Glomerular endothelial cell (primary cell): ENCODE measurements at places on chromosomes 1 and 21. TPM values are rescaled to one million over a fixed set of nuclear protein-coding genes. Genes with fewer than 3 reads are reported as not detected.

GBP6 gene
- total RNA-seq = not detected in 2 replicates

VWA1 gene
- 21.4 and 34.8 TPM in 2 replicates for total RNA-seq

CDC7 gene
- total RNA-seq = 2.7 and 3.4 TPM in 2 replicates

SLC16A4 gene
- total RNA-seq = 1.2 and 3.1 TPM in 2 replicates

CD160 gene
- not detected in 2 replicates for total RNA-seq

ACP6 gene
- total RNA-seq = 5.5 and 10.7 TPM in 2 replicates

F3 gene
- 35.4 and 48.8 TPM in 2 replicates for total RNA-seq

AGT gene
- total RNA-seq = not detected in 2 replicates

TRAF3IP3 gene
- total RNA-seq = not detected in 2 replicates

LZIC gene
- 16.9 and 24.3 TPM in 2 replicates for total RNA-seq

RGS18 gene
- total RNA-seq = not detected in 2 replicates

B3GALT2 gene
- total RNA-seq = 0.78 and 1.1 TPM in 2 replicates

PERM1 gene
- total RNA-seq = not detected in 2 replicates

C21orf91 gene
- 2.7 and 3.5 TPM in 2 replicates for total RNA-seq

WDR4 gene
- total RNA-seq = 9.8 and 13.1 TPM in 2 replicates

NECTIN4 gene
- total RNA-seq = 0.76 TPM in 1 of 2 replicates, not detected in the other

MX2 gene
- total RNA-seq = 1.0 and 12.4 TPM in 2 replicates
